ENCODE measurements at places on chromosomes 2 and 18.
A peak's percentile ranks its signal among the peaks of the same experiment; 100 is the strongest.

GRCh38 chr18:10928011-10928771 lies 221.2 kb downstream of the PIEZO2 start:
- no peak for DNase-seq

DNA sequence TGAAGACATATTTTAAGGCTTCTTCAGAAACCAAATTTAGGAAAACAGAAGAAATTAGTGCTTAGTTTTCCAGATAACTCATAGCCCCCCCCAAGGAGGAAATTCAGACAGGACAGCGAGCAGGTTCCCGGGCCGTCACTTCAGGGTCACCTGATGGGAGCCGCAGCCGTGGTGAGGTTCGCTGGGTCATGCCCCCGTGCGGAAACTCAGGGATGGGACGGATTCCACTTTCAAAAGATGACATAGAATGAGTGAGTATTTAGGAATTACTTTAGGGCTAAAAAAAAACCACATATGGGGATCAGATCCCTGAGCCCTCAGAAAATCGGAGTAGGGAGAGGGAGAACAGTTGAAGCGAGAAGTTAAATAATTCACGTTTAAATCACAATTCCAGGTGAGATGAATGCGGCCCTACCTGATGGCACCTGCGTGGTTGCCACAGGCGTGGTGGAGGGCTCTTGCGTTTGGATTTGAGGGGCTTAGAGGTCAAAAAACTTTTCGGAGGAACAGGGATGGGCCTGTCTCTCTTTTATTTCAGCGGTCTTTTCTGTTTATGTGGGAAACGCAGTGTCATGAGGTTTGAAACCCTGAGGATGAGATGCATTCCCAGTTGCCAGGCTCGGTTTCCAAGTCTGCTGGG lies 114.4 kb downstream of the NFATC1 start:
- DNase-seq: no peak

- no peak for DNase-seq
These were observed 42.8 kb upstream of the THUMPD2 start for GRCh38 chr2:39821871-39822270.

DNA sequence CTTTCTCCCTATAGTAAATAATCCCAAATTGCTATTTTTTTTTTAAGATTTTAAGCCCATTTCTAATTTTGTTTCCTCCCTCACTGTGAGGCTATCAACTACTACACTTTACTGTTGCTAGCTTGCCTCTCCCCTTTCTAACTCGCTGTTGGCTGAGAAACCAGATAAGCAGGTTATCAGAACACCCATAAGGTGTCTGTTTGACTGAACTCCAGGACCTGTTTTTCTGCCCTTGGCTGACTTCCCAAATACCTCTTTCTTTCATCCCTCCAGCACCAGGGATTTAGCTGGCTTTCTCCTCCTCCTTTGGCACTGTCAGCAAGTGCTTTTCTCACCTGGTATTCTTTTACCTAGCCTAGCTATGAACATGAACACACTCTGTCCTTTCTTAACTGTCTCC lies 11.1 kb downstream of the TRAK2 start:
- peak; percentile 77 for DNase-seq

GRCh38 chr2:234289834-234290590 lies 206.9 kb downstream of the ARL4C start:
- DNase-seq: no peak

DNA sequence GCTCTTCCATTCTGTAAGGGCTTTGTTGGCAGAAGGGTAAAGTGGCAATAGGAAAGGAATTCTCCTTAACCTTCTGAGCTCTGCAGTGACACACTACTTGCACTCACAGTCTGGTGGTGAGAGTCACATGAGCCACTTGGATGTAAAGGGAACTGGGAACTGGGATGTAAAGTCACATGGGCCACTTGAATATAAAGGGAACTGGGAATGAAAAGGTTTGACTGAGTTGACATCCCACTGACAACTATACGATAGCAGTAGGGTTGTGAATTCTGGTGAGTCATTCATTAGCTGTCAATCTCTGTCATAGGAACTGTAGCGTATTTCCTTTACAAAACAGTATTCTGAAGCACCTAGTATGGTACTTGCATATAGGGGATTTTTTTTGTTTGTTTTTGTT lies 5.5 kb downstream of the RPE start:
- no peak for DNase-seq

- no peak for DNase-seq
These were observed 425.1 kb upstream of the SYT4 start for GRCh38 chr18:43702399-43702798.

- DNase-seq: no peak
These were observed 27.6 kb downstream of the STAT1 start for GRCh38 chr2:190986221-190986953.

DNA sequence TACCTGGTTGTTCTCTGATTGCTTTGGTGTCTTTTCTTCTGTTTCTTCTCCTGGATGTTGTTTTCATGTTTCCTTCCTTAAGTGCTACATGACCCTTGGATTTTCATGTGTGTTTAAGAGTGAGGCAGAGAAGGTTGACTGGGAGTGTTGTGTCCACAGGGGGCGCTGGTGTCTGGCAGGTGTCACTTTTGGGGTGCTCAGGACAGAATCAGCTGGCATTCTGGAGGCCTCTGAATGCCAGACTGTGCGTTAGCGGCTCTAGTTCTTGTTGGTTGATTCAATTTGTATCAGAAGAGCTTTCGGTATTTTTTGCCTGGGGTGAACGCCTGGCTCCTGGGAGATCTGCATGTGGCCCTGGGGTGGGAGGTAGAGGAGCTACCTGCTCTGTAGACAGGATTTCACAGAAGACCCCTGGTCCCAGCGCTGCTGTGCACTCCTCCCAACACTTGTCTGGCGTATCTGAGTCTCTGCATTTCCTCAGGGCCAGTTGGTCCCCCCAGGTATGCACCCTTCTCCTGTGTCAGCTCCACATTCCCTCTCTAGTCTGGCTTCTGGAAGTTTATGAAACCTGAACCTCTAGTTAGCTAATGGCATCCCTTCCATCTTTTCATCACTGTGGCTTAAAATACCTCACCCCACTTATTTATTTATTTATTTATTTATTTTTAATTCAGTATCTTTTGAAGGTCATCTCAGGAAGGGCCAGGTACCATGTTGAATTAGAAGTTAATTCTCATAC lies 1.1 kb downstream of the GREB1 start:
- no peak for DNase-seq

GRCh38 chr2:5359397-5359796 lies 332.8 kb upstream of the SOX11 start:
- DNase-seq: no peak

DNA sequence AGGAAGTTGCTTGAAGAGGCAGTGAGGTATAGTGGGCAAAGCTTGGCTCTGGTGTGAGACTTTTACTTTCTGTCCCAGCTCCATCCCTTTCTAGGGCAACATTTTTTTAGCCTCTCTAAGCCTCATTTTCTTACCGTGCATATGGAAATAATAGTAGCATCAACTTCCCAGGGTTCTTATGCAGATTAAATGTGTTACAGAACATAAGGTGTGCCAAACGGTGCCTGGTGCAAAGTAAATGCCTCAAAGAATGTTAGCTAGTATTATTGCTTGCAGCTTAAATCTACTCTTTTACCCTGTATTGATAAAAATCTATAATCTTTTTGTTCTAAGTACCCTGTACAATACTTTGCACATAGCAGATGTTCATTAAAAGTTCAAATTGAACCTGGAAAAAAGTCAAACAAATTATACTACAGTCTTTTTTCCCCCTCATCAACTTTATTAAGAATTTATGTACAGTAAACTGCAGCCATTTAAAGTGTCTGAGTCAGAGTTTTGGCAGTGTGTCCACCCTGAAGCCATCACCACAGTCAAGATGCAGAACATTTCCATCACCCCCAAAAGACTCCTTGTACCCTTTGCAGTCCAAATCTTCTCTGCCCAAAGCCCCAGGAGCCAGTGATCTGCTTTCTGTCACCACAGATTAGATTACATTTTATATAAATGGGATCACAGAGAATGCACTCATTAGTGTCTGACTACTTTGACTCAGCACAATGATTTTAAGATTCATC lies 10.6 kb downstream of the MAPRE2 start:
- DNase-seq: no peak

- no peak for DNase-seq
These were observed 143.4 kb downstream of the TMEM17 start for GRCh38 chr2:62362561-62362960.
